ENCODE measurements at places on chromosomes 11 and 22. TPM values are rescaled to one million over a fixed set of nuclear protein-coding genes. Genes with fewer than 3 reads are reported as not detected.

SCGB1C1 gene
- polyA plus RNA-seq = not detected

PES1 gene
- 52.3 TPM for polyA plus RNA-seq

OR1S2 gene
- polyA plus RNA-seq = not detected

SNX19 gene
- 17.5 TPM for polyA plus RNA-seq

NAGA gene
- polyA plus RNA-seq = 16.3 TPM

SLC25A18 gene
- polyA plus RNA-seq = 0.18 TPM

TEX54 gene
- not detected for polyA plus RNA-seq

CDKN1C gene
- 11.3 TPM for polyA plus RNA-seq

MS4A7 gene
- 7.9 TPM for polyA plus RNA-seq

C11orf91 gene
- polyA plus RNA-seq = not detected

OR52B6 gene
- not detected for polyA plus RNA-seq

LRRC32 gene
- polyA plus RNA-seq = 121 TPM

RTN4R gene
- 0.75 TPM for polyA plus RNA-seq

ACP2 gene
- 18.0 TPM for polyA plus RNA-seq

KRTAP5-7 gene
- not detected for polyA plus RNA-seq

GPR83 gene
- not detected for polyA plus RNA-seq

DEPDC7 gene
- 6.4 TPM for polyA plus RNA-seq

STX5 gene
- polyA plus RNA-seq = 19.2 TPM

MRGPRX4 gene
- not detected for polyA plus RNA-seq

KDELR3 gene
- 25.8 TPM for polyA plus RNA-seq

C11orf97 gene
- polyA plus RNA-seq = not detected

BANF1 gene
- polyA plus RNA-seq = 187 TPM

BIK gene
- polyA plus RNA-seq = 0.23 TPM

ETS1 gene
- 20.3 TPM for polyA plus RNA-seq

TLCD5 gene
- 2.3 TPM for polyA plus RNA-seq

OR10A6 gene
- polyA plus RNA-seq = not detected

Data from aorta (tissue), 5 donors.